GM23338 (cell line): ENCODE measurements at places on chromosomes 11 and 22. TPM values are rescaled to one million over a fixed set of nuclear protein-coding genes. Genes with fewer than 3 reads are reported as not detected.

GRCh38 chr11:76820184-76820566, 37.0 kb downstream of the TSKU start:
- no peak overlapping the region for H3K4me3 ChIP-seq
- H3K27me3 ChIP-seq: no peaks in the 10 kb centered on the region
- H3K36me3 ChIP-seq: no peaks in the 10 kb centered on the region
- H3K27ac ChIP-seq: no peak overlapping the region

The ABCG4 gene
- 1.0 and 1.2 TPM in 2 replicates for total RNA-seq

The HTR3A gene
- 8.1 and 9.7 TPM in 2 replicates for total RNA-seq

DNA sequence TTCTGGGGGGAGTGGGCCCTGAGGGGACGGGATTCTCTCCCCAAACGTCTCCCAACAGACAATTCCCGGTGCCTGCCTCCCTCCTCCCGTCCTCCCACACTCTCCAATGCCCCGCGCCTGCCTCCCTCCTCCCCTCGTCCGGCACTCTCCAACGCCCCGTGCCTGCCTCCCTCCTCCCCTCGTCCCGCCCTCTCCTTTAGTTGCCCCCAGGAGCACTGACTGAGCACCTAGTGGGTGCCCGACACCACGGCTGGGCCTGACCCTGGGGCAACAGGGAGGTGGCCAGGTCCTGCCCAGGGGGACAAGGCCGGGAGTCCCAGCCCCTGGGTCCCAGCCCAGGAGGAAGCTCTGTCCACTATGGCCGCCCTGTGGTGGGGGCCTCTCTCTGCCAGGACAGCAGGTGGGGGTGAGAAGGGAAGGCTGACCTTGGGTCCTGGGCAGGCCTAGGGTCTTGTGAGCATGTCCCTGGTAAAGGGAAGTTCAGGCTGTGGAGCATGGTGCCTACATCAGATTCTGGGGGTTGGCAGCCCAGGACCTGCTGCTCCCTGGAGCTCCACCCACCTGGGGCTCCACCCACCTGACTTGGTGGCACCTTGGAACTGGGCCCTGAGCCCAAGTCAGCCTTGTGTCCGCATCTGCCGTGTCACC, 942.3 kb downstream of the BRD1 start:
- H3K36me3 ChIP-seq: no peaks in the 10 kb centered on the region
- no peak overlapping the region for H3K4me3 ChIP-seq
- H3K27ac ChIP-seq: no peak overlapping the region
- no peaks in the 10 kb centered on the region for H3K4me1 ChIP-seq
- H3K27me3 ChIP-seq: no peaks in the 10 kb centered on the region
- no peak for DNase-seq

The LDLRAD3 gene
- 13.4 and 19.4 TPM in 2 replicates for total RNA-seq

The SLC35F2 gene
- total RNA-seq: 28.9 and 32.5 TPM in 2 replicates

- no peak overlapping the region for H3K27ac ChIP-seq
- no peak for DNase-seq
- H3K36me3 ChIP-seq: no peaks in the 10 kb centered on the region
- H3K27me3 ChIP-seq: no peaks in the 10 kb centered on the region
- H3K4me3 ChIP-seq: no peak overlapping the region
These were observed 28.7 kb upstream of the IL17RA start for GRCh38 chr22:17056058-17056457.
